ENCODE measurements at places on chromosomes 12 and 14.
A peak's percentile ranks its signal among the peaks of the same experiment; 100 is the strongest.

GRCh38 chr14:89572596-89573398, 155.8 kb upstream of the FOXN3 start:
- DNase-seq: no peak

DNA sequence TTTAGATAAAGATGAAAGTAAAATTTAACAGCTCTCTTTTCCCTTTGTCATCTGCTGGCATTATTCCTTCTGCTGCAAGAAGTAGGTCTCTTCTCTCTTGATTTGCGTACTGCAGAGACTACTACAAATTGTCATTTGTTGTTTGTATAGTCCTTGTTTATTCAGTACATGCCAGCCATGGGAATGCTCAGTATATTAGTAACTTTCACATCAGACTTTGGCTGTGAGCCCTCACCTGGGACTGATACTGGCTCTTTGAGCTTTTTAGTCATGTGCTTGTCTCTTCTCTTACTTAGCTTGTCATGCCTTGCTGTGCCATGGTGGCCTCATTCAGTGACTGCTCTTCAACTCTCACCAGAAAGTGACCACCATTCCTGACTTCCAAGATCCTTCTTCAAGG, 169.8 kb downstream of the PRKCH start:
- DNase-seq: no peak

GRCh38 chr12:93908846-93909567, 231.8 kb downstream of the CRADD start:
- no peak for DNase-seq

DNA sequence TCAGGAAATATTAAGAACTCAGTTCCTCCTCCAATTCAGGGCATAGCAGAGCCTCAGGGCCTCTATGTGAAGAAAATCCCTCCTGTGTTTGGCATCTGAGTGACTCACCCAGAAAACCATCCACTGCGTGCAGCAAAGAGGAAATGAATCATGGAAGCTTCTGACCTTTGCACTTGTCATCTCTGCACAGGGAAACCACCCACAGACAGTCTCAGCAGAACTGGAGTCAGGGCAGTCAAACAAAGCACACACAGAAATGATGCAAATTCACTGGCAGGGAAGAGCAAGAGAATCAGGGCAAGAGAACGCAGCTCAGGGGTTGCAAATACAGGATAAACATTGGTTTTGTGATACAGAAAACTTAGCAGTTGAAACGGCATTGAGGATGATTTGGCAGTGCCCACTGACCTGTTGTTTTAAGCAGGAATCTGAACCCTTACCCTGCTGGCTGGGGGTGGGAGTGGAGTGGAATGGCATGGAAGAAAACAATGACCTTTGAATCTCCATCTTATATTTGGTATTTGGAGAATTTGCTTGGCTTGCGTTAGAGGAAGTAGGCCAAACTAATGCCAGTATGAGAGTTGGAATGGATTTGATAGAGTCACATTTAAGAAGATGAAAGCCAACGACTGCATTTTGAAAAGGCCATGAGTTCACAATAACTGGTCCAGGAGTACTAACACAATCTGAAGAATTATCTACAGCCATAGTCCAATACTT, 53.5 kb downstream of the PHLDA1 start:
- peak; percentile 56 for DNase-seq

DNA sequence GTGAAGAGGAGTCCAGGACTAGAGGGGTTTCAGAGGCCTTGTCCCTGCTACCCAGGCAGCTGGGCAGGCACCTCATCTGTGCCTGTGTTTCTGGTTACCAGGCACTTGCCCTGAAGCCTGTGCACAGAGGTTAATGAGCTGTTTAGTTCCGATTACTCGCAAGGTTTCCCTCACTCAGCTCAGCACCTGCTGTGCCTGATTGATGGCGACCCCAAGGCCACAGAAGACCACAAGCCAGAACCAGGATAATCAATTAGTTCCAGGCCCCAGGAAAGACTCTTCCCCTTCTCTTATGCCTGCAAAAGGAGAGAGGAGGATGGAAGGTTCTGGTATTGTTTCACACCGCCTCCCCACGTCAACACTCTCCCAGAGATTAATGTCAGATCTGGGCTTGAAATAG, 88.8 kb upstream of the NOS1 start:
- no peak for DNase-seq

- no peak for DNase-seq
Observed at GRCh38 chr12:20527417-20528163, 159.3 kb downstream of the PDE3A start.

- no peak for DNase-seq
Observed at GRCh38 chr12:78181544-78182162, 351.0 kb downstream of the NAV3 start.

GRCh38 chr14:29637411-29637810, 290.2 kb downstream of the PRKD1 start:
- no peak for DNase-seq

GRCh38 chr12:126537961-126538530, 1472.8 kb downstream of the AACS start:
- DNase-seq: no peak

GRCh38 chr12:10289005-10289754, 18.5 kb upstream of the KLRD1 start:
- DNase-seq: no peak

DNA sequence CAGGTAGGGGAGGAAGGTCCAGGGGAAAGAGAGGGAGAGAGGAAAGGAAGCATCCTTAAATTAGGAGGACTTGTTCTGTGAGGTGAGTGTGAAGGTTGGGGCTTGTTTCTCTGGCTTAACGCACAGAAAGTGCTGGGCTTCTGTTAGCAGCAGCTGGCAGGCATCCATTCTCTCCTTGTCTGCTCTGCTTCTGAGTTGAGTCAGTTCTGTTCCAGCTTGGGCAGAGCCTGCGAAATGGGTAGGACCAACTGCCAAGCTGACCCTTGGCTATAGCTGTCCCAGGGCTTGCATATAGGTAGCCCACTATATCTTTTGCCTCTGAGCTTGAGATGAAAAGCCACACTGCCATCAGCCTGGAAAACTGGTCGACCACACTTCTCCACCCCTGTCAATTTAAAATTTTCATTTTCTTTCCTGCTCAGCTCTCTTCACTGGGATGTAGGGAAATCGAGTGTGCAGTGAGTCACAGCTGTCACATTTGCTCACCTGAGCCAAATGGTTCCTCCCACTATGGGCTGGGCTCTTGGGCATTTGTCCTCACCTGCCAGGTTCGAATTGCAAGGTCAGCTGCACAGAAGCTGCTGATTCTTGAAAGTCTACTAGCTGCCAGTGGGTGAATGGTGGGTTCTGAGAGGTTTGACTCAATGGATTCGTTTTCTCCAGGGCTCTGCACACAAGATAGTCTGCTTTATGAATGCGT, 256.4 kb upstream of the PWP1 start:
- DNase-seq: no peak

DNA sequence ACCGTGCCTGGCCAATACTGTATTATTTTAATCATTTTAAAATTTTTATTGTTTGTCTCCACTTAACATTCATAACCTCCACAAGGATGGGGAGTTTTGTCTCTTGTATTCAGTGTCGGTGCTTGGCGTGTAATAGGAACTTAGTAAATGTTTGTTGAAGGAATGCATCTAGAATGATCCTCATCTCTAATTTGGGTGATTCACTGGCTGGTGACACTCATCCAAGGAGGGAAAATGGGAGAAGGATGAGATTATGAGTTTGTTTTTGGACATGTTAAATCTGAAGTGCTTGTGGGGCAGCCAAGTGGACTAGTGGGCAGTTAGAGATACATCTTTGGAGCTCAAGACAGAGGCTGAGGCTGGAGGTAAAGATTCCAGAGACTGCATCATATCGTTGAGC, 5.1 kb downstream of the KLC1 start:
- DNase-seq: no peak

GRCh38 chr12:11607313-11608081, 42.0 kb upstream of the ETV6 start:
- DNase-seq: no peak

- no peak for DNase-seq
Observed at GRCh38 chr14:69097974-69098373, 54.9 kb downstream of the DCAF5 start.

DNA sequence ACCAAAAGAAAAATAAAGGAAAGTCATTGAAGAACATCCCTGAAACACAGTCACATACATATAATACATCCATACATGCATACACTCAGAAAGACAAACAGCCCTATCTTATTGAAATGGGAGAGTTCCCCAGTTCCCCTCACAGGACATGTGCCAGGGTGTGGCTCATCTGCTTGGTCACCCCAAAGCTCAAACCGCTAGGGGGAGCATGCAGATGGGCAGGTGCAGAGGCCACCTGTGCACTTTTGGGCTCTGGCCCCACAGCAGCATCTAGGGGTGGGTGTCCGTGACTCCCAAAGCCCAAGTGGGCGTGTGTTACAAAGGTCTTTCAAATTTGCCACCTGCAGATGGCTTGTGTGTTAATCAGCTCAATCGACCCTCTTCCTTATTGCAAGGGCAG, 75.2 kb downstream of the CMAS start:
- DNase-seq: peak; percentile 22

- no peak for DNase-seq
Observed at GRCh38 chr12:3666441-3666840, 86.5 kb downstream of the CRACR2A start.

GRCh38 chr14:93917141-93917540, 10.0 kb upstream of the FAM181A start:
- no peak for DNase-seq

GRCh38 chr14:103641161-103641560, 12.2 kb downstream of the KLC1 start:
- DNase-seq: no peak

DNA sequence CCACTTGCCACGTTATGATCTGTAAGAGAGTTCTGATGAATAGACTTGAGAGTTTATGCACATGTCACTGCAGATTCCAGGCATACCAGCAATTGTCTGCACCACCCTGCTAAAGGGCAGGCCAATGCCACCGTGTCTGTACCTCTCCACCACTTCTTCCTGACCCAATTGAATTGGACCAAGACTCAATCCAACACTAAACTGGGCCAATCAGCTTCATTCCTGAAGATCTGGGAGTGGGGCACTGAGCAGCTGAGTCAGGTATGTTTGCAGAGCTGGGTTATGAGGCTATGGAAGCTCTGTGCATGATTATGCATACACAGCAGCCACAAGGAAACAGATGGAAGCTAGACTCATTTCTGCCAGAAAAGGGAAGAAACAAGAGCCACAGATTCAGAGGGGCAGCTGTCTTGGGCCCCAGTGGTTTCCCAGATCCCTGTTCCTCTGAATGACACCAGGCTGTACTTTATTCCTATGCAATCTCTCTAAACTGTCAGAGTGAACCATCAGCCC, 28.0 kb downstream of the DAO start:
- DNase-seq: no peak

GRCh38 chr14:21106498-21107282, 5.8 kb downstream of the TMEM253 start:
- peak; percentile 80 for DNase-seq

- no peak for DNase-seq
Observed at GRCh38 chr12:123269395-123269892, 2.2 kb downstream of the CDK2AP1 start.

DNA sequence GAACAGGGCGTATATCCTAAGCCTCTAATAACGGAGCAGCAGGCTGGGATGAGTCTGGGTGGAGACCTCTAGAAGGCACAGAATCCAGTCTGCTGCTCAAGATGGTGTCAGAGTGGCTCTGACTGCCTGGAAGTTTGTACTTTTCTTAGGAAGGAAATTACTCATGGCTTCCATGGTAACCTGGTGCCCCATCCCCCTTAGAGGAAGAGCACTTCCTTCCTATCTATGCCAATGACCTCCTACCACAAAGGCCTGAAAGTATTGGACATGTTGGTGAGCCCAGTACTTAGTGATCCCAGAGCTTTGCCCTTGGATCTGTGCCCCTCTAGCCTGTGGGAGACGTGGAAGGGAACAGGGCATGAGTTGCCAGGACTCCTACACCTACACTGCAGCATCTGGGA, 1.5 kb downstream of the BATF start:
- no peak for DNase-seq

DNA sequence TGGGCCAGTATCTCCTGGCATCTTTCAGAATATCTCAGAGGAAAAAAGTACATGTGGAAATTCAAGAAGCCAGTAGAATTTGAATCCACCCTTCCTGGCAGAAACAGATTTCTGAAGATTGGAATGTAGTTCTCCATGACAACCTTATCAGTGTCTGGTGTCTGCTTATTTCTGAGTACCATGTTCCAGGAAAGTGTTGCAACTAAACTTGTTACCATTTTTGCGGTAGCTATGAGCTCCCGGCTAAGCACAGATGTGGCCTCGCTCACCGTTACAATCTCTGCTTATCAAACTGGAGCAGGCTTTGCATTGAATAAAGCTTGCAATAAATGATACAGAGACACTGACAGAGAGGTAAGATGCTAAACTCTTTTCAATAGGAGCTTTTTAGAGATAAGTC, 13.0 kb upstream of the ITPR2 start:
- no peak for DNase-seq

GRCh38 chr12:94457311-94457710, 2.4 kb downstream of the CEP83 start:
- no peak for DNase-seq

DNA sequence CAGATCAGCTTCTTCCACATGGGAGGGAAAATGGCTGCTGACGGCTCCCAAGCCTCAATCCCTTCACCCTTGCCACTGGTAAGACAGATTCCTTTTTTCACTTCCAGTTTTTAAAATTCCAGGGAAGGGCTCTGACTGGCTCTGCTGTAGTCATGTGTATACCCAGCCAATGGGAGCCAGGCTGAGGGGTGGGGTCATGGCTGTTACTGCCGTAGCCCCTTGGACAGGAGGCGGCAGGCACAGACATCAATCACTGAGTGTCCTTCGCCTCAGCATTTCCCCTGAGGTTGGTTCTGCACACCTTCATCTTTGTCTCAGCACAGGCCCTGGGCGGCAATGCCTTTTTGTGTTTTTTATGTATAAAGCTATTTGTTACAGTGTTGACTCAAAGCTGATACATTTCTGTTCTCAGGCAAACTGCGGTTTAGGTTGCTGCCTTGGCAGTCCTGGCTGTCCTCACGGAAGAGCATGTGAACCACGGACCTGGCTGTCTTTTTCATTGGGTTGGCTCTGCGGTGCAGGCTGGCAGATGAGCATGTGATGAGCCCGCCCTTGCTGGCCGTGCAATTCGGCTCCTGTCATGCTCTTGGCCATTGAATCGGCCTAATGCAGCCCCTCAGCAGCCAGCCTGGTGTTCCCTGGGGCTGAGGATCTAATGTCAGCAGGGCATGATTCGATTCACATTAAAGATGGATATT, 74.3 kb downstream of the PPM1A start:
- DNase-seq: no peak

- no peak for DNase-seq
Observed at GRCh38 chr12:5085896-5086295, 42.2 kb downstream of the KCNA5 start.

GRCh38 chr12:128830505-128830893, 6.7 kb upstream of the SLC15A4 start:
- no peak for DNase-seq

GRCh38 chr12:122421821-122422729, at the start of gene CLIP1:
Gene CLIP1 (minus strand): TSS chr12:122422669. CDS start chr12:122380452, 42,217 bp downstream.
- DNase-seq: peak; percentile 57

Data from activated CD4-positive, alpha-beta T cell treated with anti-CD3 and anti-CD28 coated beads, Interleukin-2, amount 50 U/mL, for 1 hour (primary cell).